KG1 (cell line): ENCODE measurements at places on chromosomes 6 and 20.
A peak's percentile ranks its signal among the peaks of the same experiment; 100 is the strongest.

GRCh38 chr20:16576219-16576618, 3.0 kb upstream of the KIF16B start:
- DNase-seq, result no peak

- DNase-seq, result no peak
Measured at GRCh38 chr20:36823121-36823520, 49.6 kb upstream of the DSN1 start.

- no peak for DNase-seq
Measured at GRCh38 chr20:34337982-34338726, 24.9 kb upstream of the ITCH start.

- peak; percentile 47 for DNase-seq
Measured at GRCh38 chr6:169990095-169991030, 238.9 kb downstream of the ERMARD start.

GRCh38 chr6:161318456-161318855, 44.6 kb upstream of the AGPAT4 start:
- no peak for DNase-seq

GRCh38 chr6:2412731-2413130, 167.3 kb upstream of the GMDS start:
- DNase-seq, result no peak

DNA sequence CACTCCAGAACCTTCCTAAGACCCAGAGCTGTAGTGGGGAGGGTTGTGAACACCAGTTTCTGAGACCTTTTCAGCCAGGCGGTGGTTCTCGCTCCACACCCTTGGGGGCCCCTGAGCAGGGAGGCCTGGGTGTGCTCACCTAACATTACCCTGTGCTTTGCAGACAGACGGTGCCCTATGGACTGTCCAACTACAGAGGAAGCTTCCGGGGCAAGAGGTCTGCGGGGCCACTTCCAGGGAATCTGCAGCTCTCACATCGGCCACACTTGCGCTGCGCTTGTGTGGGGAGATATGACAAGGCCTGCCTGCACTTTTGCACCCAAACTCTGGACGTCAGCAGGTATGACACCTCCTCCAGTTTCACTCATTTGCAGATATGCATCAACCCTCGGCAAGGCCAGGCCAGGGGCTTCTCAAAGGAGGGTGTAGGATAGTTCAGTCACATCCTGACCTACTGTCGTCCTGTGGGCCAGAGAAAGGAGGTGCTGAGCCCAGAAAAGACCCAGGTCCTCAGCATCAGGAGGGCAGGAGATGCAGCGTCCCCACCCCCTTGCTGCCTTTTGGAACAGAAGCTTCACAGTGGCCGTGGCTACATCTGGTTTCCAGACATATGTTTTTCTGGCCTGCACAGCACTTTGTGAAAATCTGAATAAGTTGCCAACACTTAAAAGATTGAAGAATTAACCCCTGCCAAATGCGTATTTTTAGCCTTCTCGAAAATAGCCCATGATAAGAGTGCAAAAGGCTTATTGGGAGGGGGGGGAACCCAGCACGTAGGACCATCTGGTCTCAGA, 20.6 kb downstream of the EDN3 start:
- no peak for DNase-seq

- DNase-seq, result no peak
Measured at GRCh38 chr20:38113401-38114325, 51.4 kb downstream of the TGM2 start.

- no peak for DNase-seq
Measured at GRCh38 chr20:37090407-37090806, 5.4 kb downstream of the RBL1 start.

- no peak for DNase-seq
Measured at GRCh38 chr6:25472306-25472705, 179.7 kb upstream of the SCGN start.

GRCh38 chr20:42155586-42155985, 537.4 kb upstream of the CHD6 start:
- no peak for DNase-seq

- no peak for DNase-seq
Measured at GRCh38 chr6:145245119-145245518, 490.2 kb downstream of the EPM2A start.

- no peak for DNase-seq
Measured at GRCh38 chr6:152004896-152005295, 197.4 kb downstream of the ESR1 start.

GRCh38 chr20:63536997-63537524, at the start of gene PTK6:
PTK6 (minus strand) TSS chr20:63537376; CDS start chr20:63537314, 62 bp downstream.
- DNase-seq, result no peak

GRCh38 chr6:38573801-38574395, 65.8 kb downstream of the BTBD9 start:
- DNase-seq, result no peak

DNA sequence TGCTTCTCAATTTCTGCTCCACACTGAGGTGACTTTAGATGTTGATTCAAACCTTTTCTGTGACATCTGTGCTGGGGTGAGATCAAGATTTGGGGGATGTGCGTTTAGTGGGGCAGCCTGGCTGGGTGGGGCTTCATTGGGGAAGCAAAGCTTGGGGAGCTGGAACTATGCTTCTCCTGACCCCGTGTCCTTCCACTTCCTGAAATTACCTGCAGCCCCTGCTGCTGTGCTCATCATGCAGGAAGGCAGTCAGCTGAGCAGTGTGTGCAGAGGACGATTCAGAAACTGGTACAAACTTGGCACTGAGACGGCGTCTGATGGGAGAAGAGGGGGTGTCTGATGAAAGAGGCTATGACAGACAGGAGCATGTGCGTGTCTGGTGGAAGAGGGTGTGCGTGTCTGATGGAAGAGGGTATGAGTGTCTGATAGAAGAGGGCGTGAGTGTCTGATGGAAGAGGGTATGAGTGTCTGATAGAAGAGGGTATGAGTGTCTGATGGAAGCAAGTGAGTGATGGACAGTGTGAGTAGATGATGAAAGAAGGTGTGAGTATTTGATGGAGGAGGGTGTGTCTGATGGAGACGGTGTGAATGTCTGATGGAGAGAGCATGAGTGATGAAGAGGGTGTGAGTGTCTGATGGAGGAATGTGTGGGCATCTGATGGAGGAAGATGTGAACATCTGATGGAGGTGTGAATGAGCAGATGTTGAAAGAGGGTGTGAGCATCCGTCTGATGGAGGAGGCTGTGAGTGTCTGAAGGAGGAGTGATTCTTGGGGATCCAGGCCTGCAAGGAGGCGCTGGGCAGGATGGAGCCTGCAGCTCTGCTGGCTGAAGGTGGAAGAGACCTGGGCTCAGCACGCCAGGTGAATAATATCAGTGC, 103.4 kb downstream of the SYCP2 start:
- no peak for DNase-seq

DNA sequence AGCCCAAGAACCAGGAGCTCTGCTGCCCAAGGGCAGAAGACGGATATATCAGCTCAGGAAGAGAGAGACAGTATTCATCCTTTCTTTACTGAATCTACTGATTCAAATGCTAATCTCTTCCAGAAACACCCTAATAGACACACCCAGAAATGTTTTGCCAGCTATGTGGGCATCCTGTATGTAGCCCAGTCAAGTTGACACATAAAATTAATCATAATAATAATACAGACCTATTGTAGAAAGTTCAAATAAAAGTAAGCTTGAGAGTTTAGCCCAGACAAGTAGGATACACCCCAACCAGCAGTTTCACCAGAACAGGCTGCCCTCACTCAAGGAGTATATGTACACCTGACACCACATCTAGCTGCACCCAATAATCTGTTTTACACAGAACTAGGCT, 73.9 kb upstream of the VGLL2 start:
- DNase-seq, result no peak

DNA sequence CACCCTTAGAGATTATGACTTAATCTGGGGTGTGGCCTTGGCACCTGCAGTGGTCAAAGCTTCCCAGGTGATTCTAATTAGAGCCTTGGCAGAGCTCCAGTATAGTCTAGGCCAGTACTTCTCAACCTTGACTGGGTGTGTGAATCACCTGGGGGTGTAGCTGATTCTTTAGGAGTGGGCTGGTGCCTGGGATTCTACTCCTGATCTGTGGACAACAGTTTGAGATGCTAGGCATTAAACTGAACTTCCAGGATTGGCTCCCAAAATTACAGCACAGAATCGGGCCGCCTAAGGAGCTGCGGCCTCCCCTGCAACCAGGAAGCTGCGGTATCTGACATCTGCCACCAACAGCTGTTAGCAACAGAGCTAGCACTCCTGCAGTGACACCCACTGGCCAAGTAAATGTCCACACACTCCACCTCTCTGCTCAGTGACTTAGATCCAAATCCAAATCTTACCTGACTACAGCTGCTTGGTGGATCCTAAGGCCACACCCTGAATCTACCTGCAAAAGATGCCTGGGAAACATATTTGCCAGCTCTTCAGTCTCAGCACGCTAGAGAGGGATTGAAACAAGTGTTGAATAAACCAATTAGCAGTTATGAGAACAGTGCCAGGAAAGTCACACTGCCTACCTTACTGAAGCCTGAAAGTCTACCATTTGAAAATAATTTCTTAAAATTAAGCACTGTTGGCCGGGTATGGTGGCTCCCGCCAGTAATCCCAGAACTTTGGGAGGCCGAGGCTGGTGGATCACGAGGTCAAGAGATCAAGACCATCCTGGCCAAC, 126.7 kb downstream of the UNC5CL start:
- peak; percentile 26 for DNase-seq

GRCh38 chr6:90008908-90009501, 114.7 kb downstream of the GJA10 start:
- DNase-seq, result no peak

DNA sequence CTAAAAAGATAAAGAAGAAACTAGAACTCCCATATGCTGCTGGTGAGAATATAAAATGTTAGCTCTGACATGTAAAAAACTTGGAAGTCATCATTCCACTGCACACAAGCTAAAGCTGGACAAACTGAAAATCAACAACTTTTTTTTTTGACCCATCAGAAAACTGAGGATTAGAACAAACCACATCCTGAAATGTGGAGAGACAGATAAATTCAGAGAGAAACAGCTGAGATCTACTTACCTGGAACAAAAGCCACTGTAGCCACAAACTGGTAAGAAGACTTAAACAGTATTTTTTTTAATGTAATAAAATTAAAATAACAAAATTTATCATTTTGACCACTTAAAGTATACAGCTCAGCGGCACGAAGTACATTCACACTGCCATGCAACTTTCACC, 408.5 kb upstream of the RGS17 start:
- no peak for DNase-seq

DNA sequence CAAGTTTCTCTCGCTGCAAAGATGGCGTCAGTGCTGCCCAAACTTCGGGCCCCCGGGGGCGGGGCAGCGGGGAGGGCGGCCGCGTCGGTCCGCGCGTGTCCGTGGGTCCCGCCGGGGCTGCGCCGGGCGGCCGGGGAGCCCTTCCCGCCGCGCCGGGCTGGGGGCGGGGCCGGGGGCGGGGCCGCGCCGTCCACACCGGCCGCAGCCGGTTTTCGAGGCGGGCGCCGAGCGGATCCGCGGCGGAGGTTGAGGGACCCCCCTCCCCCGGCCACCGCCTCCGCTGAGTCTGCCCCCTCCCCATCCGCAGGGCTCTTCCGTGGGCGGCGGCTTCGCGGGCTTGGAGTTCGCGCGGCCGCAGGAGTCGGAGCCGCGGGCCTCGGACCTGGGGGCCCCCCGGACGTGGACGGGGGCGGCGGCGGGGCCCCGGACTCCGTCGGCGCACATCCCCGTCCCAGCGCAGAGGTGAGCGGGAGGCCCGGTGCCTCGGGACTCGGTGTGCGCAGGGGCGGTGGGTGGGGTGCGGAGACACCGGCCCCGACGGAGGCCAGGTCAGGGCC, 572 bp downstream of the SLC2A4RG start:
- no peak for DNase-seq

DNA sequence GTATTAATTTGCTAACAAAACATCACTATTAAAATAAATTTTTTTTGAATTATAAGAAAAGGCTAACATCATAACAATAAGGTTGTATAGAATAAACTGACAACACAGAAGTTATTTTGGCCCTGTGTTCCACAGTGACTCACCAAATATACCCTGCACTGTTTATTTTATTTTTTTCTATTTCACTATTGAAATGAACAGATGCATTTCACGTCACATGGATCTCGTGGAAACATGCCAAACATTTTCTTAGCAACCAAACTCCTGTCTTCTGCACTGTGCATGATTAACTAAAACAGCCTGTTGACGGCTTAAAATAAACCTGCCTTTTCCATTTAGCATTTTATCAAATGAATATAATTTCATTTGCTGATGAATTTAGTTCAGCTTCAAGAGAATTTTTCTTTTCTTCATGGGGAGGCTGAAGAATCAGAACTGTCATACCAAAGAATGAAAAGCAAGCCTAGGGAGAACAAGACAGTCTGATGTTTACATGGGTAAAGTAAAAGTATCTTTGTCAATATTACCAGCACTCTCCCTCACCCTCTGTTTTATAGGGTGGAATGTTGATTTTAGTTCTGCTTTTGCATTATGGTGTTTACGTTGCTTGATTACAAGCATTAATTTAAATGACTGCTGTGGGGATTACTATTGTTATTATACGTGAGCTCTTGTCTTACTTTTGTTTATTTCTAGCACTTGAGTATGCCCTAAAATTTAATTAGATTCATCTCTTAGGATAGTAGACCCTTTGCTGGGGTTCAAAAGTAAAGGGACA, 115.3 kb downstream of the LCA5 start:
- DNase-seq, result no peak

DNA sequence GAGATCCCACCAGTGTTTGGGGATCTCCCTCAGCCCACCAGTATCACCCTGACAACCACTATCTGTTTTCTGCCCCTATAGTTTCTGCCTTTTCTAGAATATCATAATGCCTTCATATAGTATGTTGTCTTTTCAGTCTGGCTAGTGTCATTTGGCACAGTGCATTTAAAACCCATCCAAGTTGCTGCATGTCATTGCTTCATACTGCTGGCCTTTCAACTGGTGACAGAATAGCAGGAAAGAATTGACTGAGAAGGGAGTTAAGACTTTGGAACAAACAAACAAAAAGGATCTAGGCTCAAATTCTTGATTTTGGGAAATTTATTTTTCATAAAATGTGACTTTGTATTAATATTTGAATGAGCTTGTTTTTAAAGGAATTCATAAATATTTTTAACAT, 4.5 kb downstream of the LMBRD1 start:
- DNase-seq, result no peak

DNA sequence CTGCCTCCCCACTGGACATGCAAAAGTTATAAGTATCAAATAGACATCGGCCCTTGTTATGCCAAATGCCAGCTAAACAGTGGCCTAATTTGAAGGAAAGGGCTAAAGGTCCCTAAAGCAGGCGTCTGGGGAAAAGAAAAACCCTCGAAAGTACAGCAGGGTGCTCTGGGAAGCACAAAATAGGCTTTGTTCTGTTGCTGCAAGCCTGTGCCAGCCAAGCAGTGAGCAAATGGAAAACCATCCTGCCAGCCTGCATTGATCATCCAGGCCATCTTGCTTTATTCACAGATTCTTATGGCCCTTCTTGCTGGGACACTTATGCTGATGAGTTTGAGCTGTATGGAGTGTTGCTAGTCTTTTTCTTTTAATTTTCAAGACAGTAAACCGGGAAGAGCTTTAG, 62.2 kb upstream of the PLEKHG1 start:
- no peak for DNase-seq

DNA sequence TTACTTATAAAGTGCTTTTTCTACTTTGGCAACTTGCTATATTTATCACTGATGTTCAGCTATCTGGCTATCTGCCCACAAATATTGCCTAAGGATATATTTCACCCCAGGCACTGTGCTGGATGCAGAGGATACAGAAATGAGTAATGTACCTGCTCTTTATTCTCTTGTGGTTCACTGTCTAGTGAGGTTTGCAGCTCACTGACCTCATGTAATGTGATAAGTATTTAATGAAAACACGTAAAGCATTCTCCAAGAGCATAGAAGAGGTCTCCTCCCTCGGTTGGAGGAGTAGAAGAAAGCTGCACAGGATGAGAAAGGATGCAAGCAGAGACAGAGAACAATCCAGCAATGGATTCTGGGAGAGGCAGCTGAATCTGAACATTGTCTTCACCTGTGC, 610.7 kb downstream of the CBLN4 start:
- no peak for DNase-seq
